SJSA1 (cell line): ENCODE measurements at places on chromosomes 6 and 20. TPM values are rescaled to one million over a fixed set of nuclear protein-coding genes. Genes with fewer than 3 reads are reported as not detected.

The SOX18 gene
- total RNA-seq = 61.7 and 70.0 TPM in 2 replicates

DNA sequence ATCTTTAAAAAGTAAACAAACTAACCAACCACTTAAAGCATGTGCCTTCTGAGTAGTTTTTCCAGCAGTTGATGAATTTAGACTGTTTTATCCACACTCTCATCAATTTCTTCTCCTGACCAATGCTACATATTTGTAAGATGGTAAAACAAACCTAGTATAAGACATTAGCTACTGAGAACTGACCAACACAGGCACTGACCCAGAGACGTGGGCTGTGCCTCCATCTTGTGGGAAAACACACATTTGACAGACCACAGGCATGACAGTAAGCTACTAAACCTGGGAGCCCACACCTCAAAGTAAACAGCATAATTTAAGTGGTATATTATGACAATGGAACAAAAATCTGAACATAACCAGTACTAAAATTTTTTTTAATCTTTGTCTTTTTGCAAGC lies 121.4 kb upstream of the NRSN1 start:
- no peak for DNase-seq

DNA sequence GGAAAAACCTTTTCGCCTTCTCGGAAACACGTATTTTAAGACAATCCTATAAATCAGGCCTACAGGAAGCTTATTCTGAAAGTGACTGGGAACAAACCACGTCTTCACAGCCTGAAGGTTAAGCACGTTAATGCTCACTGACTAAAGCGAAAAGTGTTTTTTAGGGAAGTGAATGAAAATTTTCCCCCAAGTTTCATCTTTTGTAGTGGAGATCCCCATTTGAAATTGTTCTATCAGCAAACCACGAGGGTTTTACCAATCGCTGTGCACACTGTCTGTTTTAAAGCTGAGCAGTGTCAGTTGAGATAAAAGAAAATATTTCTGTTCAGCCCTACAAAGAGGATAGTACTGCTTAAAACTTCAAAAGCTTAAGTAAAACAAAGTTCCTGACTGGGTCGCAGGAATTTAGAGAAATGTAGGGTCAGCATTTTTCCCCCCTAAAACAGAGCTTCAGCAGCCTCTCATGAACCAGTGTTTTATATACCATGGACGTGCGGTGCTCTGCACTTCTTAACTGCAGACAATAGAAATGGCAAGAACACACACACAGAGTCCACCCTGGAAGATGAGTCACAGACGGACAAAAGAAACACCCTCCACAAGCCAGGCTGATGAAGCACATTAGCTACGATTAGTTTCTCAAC lies 34.9 kb downstream of the SLC22A23 start:
- peak; percentile 82 for DNase-seq

The PRSS35 gene
- total RNA-seq = 0.60 and 1.1 TPM in 2 replicates

The TENT5A gene
- total RNA-seq = 12.0 and 12.8 TPM in 2 replicates

DNA sequence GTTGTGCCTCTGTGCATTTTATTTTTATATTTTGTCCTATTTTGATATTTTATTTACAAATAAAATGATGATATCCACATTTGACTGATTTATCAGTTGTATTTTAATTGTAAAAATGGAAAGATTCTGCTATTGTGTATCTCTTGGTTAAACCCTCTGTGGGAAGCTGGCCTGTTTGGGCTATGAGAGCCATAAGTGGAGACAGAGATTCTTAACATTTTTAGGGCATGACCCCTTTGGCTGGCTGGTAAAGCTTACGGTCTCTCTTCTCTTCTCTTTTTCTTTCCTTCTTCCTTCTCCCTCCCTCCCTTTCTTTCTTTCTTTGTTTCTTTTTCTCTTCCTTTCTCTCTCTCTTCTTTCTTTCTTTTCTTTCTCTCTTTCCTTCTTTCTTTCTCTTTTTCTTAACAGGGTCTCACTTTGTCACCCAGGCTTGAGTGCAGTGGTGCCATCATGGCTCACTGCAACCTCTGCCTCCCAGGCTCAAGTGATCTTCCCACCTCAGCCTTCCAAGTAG lies 172.3 kb upstream of the CDYL start:
- DNase-seq = no peak

DNA sequence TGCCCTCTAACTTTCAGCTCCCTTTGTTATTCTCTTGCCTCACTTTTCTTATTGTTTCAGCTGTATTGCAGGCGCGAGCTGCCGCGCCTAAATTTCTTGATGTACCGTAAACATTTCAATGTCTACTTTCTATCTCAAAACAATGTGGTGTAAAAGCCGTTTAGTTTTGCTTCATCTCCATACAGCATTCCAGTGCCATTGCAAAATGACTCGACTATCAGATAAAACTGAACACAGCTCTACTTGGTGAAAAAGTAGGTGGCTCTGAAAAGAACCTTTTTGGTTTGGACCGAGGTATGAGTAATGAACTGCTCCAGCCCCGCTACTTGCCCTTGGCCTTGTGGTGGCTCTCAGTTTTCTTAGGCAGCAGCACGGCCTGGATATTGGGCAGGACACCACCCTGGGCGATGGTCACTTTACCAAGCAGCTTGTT lies 74.6 kb downstream of the OR2B2 start:
- no peak for DNase-seq

DNA sequence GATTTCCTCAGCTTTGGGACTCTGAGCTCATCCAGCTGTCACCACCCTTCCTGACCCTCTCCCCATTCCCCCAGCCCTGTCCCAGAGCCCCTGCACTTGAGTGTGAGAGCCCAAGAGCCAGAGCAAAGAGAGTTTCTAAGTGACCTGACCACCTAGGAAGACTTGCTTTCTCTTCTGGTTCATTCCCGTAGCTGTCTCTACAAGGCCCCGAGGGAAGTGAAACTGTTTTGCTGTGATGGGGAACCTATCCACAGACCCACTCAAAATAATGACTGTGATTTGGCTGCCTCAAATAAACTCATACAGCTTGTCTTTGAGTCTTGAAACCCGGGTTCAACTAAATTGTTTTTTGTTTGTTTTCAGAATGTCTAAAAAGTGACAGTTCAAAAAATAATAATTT lies 74.6 kb upstream of the XRN2 start:
- DNase-seq = no peak

- DNase-seq = no peak
Measured at GRCh38 chr20:288956-289692, 1.4 kb downstream of the C20orf96 start.

DNA sequence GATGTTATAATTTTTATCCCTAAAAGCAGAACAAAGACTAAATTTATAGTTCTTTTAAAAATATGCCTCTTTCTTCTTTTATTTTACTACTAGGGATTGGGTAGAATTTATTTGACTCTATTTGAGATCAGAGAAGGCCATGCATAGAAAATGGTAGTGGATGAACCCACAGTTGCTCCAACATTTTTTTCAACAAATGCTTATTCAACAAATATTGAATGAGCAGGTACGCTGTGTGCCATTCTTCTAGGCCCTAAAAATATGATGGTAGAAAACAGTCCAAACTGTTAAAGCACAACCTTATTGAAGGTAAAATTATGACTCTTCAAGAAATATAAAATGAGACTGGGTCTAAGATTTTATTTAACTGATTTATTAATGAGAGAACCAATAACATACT lies 30.0 kb downstream of the OTOR start:
- DNase-seq = no peak

DNA sequence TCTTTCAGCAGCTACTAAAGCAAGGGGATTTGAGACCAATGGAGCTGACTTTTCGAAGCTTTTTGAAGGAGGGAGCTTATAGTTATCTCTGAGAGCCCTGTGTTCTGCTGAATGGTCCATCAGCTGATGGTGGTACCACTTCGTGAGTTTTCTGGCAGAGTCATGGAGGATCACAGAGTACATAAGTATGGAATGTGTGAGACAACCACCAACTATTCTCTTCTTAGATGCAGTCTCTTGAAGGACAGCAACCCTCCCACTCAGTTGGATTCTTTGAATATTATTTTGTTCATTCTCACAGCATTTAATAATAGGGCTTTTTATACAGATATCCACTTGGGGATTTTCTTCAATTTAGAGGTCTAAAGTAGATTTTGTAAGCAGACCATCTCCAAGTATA lies 75.3 kb downstream of the ELOVL2 start:
- no peak for DNase-seq
